ELR (cell line): ENCODE measurements at places on chromosomes 16 and 17.
A peak's percentile ranks its signal among the peaks of the same experiment; 100 is the strongest.

DNA sequence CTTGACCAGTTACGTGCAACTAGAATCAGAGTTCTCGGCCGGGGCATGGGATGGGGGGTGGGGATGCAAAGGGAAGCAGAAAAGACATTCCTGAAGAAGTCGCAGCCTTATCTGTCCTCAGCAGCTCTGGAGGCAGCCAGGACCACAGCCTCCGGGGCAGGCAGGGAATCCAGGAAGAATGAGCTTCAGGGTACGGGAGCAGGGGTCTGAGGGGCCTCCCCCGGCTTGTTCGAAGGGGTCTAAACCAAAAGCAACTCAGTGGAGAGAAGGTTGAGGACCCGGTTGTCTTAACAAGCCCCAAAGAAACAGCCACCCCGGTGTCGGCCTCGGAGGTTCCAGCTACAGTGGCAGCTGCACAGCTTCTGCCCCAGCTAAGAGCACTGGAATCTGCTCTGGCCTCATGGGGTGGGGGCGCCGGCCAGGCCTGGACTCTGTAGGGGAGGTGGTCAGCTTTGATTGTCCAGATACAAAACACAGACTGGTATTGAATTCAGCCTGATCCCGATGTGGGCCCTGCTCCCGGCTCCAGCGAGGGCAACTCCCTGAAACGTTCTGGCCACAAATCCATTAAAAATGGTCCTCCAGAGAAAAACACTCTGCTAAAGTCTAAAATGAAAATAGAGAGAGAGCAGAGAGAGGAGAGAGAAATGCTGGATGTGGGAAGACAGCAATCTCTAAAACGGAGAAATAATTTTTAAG is 7.7 kb downstream of the HOXB4 start:
- DNase-seq = no peak

- no peak for DNase-seq
Measured at GRCh38 chr16:73396556-73396955, 348.6 kb upstream of the ZFHX3 start.

GRCh38 chr16:86584726-86585721 is 6.7 kb downstream of the FOXL1 start:
- peak; percentile 83 for DNase-seq

DNA sequence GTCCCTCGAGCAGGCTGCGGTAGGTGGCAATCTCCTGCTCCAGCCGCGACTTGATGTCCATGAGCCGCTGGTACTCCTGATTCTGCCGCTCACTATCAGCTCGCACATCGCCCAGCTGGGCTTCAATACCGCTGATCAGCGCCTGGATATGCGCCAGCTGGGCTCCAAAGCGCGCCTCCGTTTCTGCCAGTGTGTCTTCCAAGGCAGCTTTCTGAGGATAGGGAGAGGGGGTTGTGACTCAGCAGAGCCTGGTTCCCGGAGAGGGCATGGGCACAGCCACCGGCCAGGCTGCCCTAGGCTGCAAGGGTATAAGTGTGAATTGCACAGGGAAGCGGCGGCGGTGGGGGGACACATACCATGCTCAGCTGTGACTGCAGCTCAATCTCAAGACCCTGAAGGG is 4.3 kb downstream of the KRT19 start:
- DNase-seq = no peak

GRCh38 chr17:4579678-4580077 is 4.7 kb upstream of the SMTNL2 start:
- DNase-seq = no peak

DNA sequence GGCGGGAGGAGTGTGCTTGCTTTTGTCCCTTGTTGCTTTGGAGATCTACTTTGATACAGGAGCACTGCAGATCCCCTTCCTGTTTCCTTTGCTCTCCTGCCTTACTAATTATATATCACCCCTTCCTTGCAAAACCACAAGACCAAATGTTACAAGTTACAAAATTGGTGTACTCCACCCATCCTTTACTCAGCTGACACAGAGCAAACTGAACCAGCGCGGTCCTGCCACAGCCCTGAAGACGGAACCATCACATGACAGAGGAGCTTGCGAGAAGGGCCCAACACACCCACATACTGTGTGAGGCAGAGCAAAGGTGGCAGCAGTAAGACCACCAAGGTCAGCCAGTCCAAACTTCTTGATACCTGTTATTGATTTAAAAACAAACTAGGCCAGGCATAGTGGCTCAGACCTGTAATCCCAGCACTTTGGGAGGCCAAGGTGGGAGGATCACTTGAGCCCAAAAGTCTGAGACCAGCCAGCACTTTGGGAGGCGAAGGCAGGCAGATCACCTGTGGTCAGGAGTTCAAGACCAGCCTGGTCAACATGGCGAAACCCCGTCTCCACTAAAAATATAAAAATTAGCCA is 33.2 kb downstream of the CYTH1 start:
- peak; percentile 65 for DNase-seq

GRCh38 chr17:42553161-42553818 is 567 bp downstream of the HSD17B1 start:
- DNase-seq = no peak

DNA sequence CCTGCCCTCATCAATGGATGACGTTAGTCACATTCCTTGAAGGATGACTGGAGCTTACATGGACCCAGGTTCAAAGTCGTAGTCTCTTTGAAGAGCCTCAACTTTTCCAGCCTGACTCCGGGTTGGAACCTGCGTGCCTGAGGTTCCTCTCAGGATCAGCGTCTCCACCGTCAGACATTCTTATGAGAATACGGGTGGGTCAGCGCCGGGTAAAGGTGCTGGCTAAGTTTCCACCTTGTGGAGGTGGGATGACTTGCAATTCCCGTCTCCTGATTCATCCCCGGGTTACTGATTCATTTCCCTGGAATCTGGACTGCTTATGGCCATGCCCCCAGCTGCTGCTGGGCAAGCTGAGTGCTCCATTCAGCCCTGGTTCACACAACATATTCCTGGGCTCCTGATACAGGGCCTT is 38.9 kb upstream of the CMIP start:
- DNase-seq = peak; percentile 98

DNA sequence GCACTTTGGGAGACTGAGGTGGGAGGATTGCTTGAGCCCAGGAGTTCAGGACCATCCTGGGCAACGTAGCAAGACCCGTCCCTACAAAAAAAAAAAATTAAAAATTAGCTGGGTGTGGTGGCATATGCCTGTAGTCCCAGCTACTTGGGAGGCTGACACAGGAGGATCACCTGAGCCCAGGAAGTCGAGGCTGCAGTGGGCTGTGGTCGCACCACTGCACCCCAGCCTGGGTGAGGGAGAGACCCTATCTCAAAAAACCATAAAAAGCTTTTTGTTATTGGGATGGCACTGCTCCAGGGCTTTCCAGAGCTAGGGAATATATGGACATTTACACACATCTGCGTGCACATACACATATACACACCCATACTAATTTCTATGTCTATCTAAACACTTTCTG is 8.1 kb upstream of the ARMC5 start:
- DNase-seq = no peak

DNA sequence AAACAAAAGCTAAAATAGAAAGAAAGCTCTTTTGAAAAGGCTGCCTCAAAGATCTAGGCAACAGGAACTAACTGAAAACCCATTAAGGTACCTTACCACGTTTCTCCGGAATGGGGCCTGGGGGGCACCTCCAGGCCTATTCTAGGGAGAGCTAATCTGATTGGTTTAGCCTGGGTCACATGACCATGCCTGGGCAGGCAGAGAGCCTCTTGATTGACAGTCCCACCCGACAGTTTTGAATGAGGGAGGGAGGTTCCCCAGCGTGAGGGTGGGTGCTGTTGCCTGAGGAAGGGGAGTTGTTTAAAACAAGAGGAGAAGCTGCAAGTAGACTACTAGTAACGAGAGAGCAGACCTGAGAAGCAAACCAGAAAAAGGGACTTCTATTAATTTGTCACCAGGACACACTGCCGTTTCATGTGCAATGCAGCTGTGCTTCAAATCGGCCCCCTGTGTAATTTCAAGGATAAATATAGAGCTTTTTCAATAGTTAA is 143.4 kb upstream of the HS3ST2 start:
- DNase-seq = peak; percentile 15

GRCh38 chr17:79915850-79916430 is 76.7 kb upstream of the CBX4 start:
- DNase-seq = peak; percentile 73

GRCh38 chr16:13999895-14000425 is 71.2 kb upstream of the MRTFB start:
- no peak for DNase-seq

DNA sequence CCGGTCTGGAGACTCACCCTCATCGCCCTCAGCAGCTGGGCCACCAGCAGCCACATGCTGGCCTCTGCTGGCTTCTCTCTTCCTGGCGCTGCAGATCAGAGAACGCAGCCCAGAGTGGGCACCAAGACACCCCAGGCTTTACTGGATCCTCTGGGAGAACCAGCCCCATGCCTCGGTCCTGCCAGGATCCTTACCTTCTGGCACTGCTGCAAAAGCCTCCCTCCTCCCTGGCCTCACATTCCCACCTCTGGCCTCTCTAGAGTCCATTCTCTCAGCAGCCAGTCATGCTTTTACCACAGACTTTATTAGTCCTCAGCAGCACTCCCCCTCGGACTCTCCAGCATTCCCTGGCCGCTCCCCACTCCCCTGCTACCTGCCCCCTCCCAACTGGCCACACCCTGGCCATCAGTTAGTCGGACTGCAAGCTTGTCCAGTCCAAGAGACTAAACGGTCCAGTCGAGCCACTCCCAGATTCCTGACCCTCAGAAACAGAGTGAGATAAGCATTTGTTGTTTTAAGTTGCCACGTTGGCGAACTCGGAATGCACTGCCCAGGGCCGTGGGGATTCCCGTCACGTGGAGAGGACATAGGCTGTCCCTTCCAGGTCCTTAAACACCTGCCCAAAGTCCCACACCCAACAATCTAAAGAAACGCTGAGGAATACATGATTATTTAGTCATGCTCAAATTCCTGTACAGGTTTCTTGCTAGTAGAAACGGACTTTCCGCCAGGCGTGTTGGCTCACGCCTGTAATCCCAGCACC is 5.9 kb upstream of the SPG7 start:
- peak; percentile 27 for DNase-seq

GRCh38 chr17:41140360-41141131 is at the start of gene KRTAP4-6:
Gene KRTAP4-6 (minus strand): TSS chr17:41140544. CDS start chr17:41140487, 57 bp downstream.
- DNase-seq = peak; percentile 92

DNA sequence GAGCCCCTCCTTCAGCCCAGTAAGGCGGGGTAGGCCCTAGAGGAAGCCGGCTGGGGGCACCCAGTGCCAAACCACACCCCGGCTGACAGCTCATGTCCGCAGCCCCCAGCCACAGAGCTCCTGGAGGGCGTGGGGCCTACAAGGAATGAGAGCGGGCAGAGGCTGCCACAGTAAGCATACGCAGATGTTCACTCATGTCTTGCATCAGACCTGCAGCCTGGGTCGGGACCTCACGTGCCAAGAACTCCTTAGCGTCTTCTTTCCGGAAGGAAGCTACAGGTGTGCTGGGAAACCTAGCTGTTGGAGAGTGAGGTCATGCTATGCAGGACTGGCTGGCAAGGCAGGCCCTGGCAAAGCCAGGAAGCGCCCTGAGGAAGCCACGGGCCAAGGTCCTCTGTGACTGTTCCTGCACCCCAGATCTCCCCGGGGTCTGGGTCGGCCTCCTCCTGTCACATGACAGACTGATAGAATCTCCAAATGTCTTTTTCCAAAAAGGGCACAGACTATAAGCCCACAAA is 1.6 kb downstream of the ZNF598 start:
- DNase-seq = peak; percentile 61

DNA sequence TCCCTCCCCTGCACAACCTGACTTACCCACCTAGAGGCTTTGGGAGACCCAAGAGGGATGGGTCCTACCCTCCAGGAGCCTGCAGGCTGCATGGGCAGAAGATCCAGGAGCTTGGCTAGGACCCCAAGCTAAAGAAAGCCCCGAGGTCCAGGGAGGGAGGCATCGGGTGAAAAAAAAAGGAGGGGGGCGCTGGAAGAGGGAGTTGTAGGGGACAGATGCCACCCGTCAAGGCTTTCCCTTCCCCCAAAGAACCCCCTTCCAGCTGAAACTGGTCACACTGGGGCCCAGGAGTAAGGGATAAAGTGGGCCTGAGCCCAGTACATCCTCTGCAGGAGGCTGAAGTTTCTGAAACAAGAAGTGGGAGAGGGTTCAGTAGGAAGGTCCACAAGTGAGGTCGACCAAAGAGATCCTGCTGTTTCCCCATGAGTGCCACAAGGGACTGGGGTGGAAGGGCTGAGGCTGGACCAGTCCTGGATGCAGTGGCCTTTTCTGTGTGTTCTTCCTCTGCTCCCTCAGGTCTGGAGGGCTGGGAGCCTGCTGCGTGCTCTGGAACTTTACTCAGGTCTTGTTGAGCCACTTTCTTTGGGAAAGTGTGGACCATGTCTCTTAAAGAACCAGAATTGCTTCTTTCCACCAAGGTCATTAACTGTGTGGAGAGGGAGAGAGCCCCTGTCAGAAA is 14.2 kb upstream of the CBFB start:
- no peak for DNase-seq

- DNase-seq = no peak
Measured at GRCh38 chr17:79997011-79997660, 38.5 kb downstream of the TBC1D16 start.

DNA sequence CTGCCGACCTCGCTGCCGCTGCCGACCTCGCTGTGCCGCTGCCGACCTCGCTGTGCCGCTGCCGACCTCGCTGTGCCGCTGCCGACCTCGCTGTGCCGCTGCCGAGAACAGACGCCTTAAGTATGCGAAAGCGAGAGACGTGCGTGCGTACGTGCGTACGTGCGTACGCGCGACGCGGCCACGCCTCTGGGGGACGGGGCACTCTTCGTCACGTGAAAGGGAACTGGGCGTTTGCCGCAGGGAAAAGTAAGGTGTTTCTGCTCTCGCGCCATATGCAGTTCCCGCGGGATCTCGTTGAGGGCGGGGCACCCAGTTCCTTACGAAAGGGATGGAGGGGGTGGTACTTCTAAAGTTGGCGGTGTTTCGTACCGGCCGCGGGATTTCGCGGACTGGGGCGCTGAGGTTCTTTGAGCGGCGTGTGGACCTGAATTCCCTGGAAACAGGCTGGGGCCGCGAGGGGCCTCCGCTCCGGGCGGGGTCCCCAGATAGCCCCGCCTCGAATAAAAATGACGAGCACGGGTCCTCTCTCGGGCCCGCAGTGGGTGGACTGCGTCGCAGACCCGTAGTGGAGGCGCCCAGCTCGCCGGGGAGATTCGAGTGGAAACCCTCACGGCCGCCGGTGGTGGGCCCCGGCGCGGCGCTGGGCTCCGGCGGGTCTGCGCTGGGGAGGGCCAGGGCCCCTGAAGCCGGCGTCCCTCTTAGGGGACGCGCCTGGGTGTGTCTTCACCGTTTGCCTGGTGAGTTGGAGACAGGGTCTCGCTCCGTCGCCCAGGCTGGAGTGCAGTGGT is at the start of gene EIF4A3:
Gene EIF4A3, minus strand, starts transcription at position 94 of the 788 bp plus-strand sequence. CDS start 167 bp downstream, outside the sequence.
- peak; percentile 100 for DNase-seq

DNA sequence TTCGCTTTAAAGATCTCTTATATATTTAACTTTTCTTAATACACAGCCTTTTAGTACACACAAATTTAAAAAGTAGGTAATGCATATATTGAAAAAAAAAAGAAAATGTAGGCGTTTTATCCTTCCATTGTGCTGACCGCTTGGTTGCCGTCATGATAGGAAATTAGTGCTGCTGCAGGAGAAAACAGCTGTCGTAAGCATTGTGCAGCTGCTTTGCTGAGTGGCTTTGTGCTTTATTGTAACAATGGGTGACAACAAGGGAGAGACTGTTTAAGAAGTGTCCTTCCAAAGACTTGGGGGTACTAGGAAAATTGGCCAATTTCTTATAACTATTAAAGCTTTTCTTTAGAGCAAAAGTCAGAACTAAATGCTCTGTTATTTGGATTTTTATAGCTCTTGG is 5.0 kb downstream of the HERPUD1 start:
- DNase-seq = no peak

- peak; percentile 56 for DNase-seq
Measured at GRCh38 chr16:11149011-11149616, 106.9 kb downstream of the SOCS1 start.
